ENCODE measurements at places on chromosomes 3 and 15. TPM values are rescaled to one million over a fixed set of nuclear protein-coding genes. Genes with fewer than 3 reads are reported as not detected.

Gene FOXB1
- total RNA-seq, result not detected

Gene PGBD4
- 1.5 TPM for total RNA-seq

Gene LMAN1L
- total RNA-seq, result not detected

Gene PRC1
- 220 TPM for total RNA-seq

Gene GCSAM
- not detected for total RNA-seq

Gene LTK
- 0.06 TPM for total RNA-seq

Gene TRH
- total RNA-seq, result not detected

Gene RTP4
- total RNA-seq, result not detected

Gene AP3B2
- 0.64 TPM for total RNA-seq

Gene SST
- total RNA-seq, result not detected

Gene CIDEC
- total RNA-seq, result 2.8 TPM

Gene PRSS50
- total RNA-seq, result not detected

Gene EIF1B
- total RNA-seq, result 62.0 TPM

Gene CCDC191
- total RNA-seq, result 2.2 TPM

Gene CAPN3
- 0.21 TPM for total RNA-seq

Gene HYAL1
- 0.31 TPM for total RNA-seq

Gene FBXO40
- not detected for total RNA-seq

Gene CLK3
- total RNA-seq, result 46.3 TPM

Gene POPDC2
- total RNA-seq, result 0.16 TPM

Gene AHSG
- total RNA-seq, result not detected

Gene SLC22A14
- not detected for total RNA-seq

Gene CCDC13
- 0.79 TPM for total RNA-seq

Gene CCNB2
- total RNA-seq, result 107 TPM

Gene SCAANT1
- not detected for total RNA-seq

Gene ZDHHC19
- total RNA-seq, result 0.21 TPM

Gene KBTBD8
- total RNA-seq, result 0.63 TPM

Gene CMSS1
- 49.5 TPM for total RNA-seq

Gene SI
- total RNA-seq, result not detected

Gene CPNE4
- total RNA-seq, result 4.4 TPM

Gene BOC
- total RNA-seq, result 7.5 TPM

Gene GNB4
- total RNA-seq, result 16.5 TPM

Gene KLHL40
- total RNA-seq, result not detected

Gene TNFAIP8L3
- 4.4 TPM for total RNA-seq

Gene DAZL
- total RNA-seq, result not detected

Gene FBXW12
- total RNA-seq, result not detected

Gene FRMD5
- total RNA-seq, result 3.9 TPM

Gene CCR3
- total RNA-seq, result not detected

Gene SAXO2
- total RNA-seq, result 2.4 TPM

Gene CPB1
- total RNA-seq, result not detected

Gene FBXL22
- total RNA-seq, result 0.30 TPM

Gene ALCAM
- total RNA-seq, result 71.1 TPM

Gene ARRDC4
- total RNA-seq, result 0.31 TPM

Gene SEC62
- total RNA-seq, result 128 TPM

Gene EFHB
- total RNA-seq, result 0.39 TPM

Gene CSTA
- total RNA-seq, result 1.2 TPM

Gene FGD5
- not detected for total RNA-seq

Gene UTS2B
- not detected for total RNA-seq

Gene SYNPR
- total RNA-seq, result not detected

Gene ZNF770
- 21.3 TPM for total RNA-seq

Gene MASP1
- 0.06 TPM for total RNA-seq

Gene SNTN
- not detected for total RNA-seq

Gene CYP19A1
- 0.25 TPM for total RNA-seq

Gene TP63
- 0.42 TPM for total RNA-seq
